DMS79 treated with DMSO at 0.1 percent for 48 hours (cell line): ENCODE measurements at places on chromosomes 12 and 14.
A peak's percentile ranks its signal among the peaks of the same experiment; 100 is the strongest.

DNA sequence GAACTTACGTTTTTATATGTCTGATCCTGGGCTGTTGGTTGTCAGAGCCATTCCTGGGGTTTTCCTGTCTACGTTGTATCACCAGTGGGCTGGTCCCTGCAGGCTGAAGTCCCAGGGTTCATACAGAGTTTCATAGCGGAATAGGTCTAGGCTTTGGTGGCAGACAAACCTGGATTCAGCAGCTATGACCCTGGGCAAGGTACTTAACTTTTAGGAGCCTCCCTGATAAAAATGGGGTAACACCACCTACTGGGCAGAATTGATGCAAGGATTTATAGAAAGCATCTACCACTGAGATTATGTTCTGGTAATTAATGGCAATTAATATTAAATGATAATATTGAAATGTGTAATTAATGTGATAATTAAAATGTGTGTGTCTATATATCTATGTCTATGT lies 141.2 kb downstream of the SYNE2 start:
- DNase-seq: no peak

DNA sequence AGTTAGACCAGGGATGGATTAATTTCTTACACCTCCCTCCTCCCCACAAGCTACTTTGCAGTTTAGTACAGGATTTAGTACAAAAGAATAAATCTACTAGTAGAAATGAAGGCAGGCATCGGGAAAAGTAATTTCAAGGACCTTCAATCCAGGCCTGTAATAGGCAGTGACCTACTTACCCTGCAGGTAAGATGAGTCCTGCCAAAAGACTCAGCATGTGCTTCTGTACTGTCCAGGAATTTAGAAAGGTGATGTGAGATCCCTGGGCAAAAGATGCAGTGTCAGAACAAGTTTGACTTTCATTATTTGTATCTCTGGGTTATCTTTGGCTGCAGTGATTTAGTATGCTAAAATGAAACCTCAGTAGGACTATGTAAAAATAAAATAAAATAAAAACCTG lies 403.0 kb downstream of the NOVA1 start:
- no peak for DNase-seq

GRCh38 chr12:2957816-2958431 lies 1.3 kb upstream of the TEAD4 start:
- DNase-seq: peak; percentile 33

- no peak for DNase-seq
These were observed 95.0 kb downstream of the FOXN4 start for GRCh38 chr12:109214131-109214530.

GRCh38 chr14:37816743-37817295 lies 221.4 kb downstream of the TTC6 start:
- no peak for DNase-seq

GRCh38 chr14:61663312-61663979 lies 31.9 kb upstream of the HIF1A start:
- DNase-seq: no peak
